ENCODE measurements at places on chromosomes 12 and 14.
A peak's percentile ranks its signal among the peaks of the same experiment; 100 is the strongest.

GRCh38 chr14:63344336-63344735 lies 25.6 kb upstream of the GPHB5 start:
- DNase-seq = no peak

- no peak for DNase-seq
These were observed 54.6 kb upstream of the PTGR2 start for GRCh38 chr14:73796893-73797542.

- DNase-seq = no peak
These were observed 222.2 kb downstream of the SEC23A start for GRCh38 chr14:38880643-38881524.

- DNase-seq = peak; percentile 2
These were observed 87.9 kb downstream of the USP15 start for GRCh38 chr12:62347922-62348650.

DNA sequence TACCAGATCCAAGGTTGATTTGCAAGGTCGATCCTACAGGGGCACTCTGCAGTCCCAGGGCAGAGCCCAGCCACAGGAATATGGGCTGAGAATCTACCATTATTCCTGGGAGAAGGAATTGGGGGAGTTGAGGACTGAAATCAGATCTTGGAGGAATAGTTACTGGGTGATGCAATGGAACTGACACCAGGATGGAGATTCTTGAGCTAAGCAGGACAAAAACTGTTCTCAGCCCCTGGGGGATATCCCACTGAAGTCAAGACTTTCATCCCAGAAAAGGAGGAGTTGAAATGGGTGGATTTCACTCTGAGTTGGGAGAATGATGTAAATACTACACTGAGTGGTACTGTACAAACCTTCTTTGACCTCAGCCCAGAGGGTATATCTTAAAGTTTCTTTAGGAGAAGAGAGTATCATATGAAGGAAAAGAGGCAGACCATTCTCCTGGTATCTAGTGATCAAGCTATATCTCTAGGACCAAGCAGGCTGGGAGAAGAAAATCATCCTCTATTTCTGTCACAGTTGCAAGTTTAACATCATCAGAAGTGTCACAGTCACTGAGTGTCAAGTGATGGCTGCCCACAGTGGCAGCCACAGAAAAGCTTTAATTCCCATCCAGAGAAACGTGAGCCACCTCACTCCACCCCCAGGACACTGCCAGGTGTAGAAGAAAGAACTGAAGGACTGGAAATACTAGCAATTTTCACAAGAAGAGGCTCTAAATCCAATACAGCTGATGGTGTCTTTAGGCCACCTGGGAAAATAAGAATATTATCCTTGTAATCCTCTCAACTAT lies 181.9 kb downstream of the NUAK1 start:
- no peak for DNase-seq

- no peak for DNase-seq
These were observed 53.8 kb downstream of the SDR9C7 start for GRCh38 chr12:56880125-56880992.

Data from renal pelvis (tissue), 12 donors.